ENCODE measurements at places on chromosomes 3 and 15.

GRCh38 chr15:77840991-77841775 lies 208.5 kb upstream of the LINGO1 start:
- no peak for DNase-seq

DNA sequence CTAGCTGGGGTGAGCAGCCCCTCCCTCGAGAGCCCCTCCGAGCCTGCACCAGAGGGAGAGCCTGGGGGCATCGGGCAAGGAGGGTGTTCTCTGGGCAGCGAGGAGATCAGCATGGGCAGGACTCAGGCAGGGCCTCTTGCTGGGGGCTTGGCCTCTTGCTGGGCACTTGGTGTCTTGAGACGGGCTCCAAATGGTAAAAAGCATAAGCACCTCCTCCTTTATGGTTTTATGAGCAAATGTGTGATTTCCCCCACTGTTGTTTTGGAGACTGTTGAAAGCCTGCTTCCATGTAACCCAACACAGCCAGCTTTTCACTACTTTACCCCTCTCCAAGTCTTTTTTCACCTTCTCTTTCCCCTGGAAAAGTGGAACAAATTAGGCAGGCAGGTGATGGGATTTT lies 239.3 kb downstream of the TLE3 start:
- DNase-seq: no peak

- DNase-seq: no peak
These were observed 195.3 kb downstream of the ABHD5 start for GRCh38 chr3:43885908-43886618.

DNA sequence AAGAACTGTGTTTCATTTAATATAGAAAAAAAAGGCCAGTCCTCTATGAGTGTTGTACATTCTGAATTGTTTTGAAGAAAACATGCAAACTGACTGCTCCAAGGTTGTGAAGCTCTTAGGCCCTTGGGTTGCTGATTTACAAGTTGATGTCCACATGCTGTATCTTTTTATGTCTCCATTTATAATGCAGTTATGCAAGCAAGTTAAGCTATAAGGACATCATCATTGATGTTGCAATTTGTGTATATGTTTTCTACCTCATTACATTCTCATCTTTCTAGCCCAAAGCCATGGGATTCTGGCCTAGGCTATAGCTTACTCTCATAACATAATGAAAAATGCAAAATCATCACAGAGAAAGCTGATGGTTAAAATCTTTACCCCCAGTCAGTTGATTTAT lies 245.7 kb upstream of the AGTR1 start:
- DNase-seq: no peak

DNA sequence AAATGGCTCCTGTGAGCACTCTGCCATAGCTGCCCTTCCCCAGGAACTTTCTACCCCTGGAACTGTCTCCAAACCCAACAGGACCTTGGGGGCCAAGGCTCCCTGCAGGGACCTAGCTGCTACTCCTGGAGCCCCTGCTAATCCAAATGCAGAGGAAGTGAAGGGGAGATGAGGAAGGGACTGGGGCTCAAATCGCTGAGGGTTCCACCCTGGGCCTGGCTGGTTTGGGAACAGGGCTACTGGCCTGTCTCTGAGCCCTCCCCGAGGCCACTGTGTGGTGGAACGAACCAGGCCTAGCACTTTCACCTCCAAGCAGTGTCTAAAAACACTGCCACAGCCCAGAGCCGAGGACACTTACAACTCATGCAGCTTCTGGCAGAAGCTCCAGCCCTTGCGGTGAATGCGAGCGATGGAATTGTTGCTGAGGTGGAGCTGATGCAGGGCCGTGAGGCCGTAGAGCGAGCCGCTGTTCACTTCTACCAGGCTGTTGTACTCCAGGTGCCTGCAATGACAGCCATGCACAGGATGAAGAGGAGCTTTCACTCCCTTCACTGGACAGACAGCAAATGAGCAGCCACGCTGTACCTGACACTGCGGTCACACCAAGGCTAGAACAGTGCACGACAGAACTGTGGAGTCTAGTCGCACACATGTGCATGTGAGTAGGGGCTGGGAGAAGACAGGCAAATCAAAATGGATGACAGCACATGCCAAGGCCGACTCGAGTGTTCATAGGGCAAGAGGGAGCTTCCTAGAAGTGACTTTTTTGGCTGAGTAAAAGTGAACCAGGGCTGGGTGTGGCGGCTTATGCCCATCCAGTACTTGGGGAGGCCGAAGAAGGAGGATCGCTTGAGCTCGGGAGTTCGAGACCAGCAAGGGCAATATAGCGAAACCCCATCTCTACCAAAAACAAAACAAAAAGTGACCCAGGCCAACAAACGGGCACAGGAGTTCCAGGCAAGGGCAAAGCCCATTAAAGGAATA lies 90.8 kb downstream of the LRIG1 start:
- no peak for DNase-seq

DNA sequence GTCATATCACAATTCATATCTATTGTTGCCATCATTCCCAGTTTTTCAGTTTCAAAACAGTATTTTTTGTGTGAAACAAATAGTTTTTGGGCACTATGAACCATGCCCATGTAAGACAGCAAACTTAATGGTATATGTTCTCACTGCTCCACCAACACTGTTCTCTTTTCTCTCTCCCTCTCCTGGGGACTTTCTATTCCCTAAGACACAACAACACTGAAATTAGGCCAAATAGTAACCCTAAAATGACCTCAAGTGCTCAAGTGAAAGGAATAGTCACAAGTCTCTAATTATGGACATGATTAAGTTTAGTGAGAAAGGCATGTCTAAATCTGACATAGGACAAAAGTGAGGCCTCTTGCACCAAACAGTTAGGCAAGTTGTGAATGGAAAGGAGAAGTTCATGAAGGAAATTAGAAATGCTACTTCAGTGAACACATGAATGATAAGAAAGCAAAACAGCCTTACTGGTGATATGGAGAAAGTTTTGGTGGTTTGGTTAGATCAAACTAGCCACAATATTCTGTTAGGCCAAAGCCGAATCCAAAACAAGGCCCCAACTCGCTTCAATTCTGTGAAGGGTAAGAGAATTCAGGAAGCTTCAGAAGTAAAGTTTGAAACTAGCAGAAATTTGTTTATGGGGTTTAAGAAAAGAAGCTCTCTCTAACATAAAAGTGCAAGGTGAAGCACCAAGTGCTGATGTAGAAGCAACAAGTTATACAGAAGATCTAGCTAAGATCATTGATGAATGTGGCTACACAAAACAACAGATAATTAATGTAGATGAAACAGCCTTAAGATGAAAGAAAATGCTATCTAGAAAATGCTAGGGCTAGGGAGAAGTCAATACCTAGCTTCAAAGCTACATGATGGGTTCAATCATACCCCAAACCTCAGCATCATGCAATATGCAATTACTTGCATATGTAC lies 104.2 kb downstream of the CBLB start:
- DNase-seq: no peak

DNA sequence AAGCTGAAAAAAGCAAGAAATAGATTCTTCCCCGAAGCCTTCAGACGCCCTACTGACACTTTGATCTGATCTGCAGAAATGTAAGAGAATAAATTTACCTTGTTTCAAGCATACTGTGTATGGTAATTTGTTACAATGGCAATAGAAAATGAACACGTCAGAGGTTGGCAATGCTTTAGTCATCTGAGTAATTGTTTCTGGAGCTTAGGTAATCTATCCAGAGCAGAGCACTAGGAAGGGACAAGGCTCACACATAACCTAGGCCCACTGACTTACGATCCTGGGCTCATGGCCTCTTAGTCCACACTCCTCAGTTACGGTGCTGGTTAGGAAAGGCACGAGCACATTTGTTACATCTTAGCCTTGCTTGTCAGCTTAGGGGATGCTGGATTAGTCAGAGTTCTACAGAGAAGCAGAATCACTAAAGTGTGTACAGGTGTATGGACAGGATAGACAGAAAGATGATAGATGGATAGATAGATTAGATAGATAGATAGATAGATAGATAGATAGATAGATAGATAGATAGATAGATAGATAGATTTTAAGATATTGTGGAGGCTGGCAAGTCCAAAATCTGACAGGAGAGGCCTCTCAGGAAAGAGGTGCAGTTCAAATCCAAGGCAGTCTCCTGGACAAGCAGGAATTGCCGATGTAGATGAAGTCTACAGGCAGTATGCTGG lies 46.8 kb upstream of the TBC1D23 start:
- no peak for DNase-seq

DNA sequence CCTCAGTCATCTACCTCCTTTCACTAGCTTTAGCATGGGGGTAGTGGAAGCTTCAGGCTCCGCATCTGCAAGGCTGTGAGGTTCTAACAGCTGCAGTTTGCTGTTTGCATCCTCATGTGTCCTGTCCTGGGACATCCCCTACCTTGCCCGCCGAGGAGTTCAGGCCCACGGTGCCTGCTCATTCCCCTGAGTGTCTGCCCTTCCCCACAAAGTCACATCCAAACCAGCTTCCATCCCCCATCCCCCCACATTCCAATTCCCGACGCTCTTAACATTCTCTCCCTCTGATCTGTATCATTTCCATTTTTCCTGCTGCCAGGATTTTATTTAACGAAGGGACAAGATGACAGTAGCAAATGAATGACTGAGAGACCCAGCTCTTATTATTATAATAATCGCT lies 43.8 kb downstream of the HRH1 start:
- no peak for DNase-seq

DNA sequence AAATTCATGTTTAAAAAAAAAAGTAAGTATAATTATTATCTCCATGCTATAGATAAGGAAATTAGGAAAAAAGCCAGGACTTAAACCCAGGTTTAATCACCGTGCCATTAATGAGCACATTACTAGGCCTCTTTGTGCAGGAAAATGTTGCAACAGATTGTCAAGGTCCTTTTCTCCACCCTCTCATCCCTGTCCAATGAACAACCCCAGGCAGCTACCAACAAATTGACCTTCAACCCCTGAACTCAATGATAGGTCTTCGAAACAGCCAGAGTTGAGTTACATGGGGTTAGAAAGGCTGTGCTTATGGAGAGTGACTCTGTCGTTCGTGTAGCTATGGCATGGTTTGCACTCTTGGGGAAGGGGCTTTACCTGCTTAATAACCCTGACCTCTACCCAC lies 84.2 kb upstream of the CTNNB1 start:
- no peak for DNase-seq

GRCh38 chr15:91316126-91316525 lies 216.1 kb downstream of the SV2B start:
- no peak for DNase-seq

DNA sequence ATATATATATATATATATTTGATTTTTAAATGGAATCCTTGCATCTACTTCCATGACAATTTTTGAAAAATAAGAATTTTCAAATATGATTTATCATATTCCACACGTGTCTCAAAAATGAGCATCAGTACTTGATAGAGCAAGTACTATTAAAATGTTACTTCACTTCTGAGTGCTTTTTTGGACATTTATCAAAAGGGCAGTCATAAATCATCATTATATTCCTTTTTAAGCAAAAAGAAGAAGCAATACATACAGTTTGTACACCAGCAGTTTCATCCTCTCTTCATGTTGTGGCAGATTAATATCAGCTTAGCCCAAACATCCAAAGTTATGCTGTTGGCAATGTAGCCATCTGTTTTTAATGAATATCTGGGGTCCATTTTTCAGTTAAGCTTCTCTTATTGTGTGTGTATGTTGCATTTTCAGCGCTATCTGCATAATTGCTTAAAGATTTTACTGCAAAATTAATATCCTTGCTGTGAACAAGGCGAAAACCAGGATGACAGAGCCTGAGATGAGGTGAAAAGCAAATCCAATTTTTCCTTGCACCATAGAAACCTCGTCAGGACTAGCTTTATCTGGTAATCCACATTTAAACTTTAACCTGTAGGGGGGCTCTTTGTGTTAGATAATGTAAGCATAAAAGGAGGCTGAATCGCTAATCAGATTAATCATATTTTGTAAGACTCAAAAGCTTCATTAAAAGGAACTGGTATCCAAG lies 604.9 kb upstream of the AGTR1 start:
- DNase-seq: no peak

GRCh38 chr3:141632779-141633374 lies 105.2 kb upstream of the RNF7 start:
- DNase-seq: no peak

GRCh38 chr3:52790337-52790736 lies 4.3 kb upstream of the ITIH3 start:
- no peak for DNase-seq

- peak; percentile 92 for DNase-seq
These were observed at the start of gene FMN1 for GRCh38 chr15:33194704-33195670. FMN1 (minus strand) TSS chr15:33194714; CDS start chr15:33154914, 39,800 bp downstream.

GRCh38 chr15:75832114-75832513 lies 11.1 kb upstream of the UBE2Q2 start:
- no peak for DNase-seq

GRCh38 chr3:133692759-133693158 lies 31.0 kb upstream of the TOPBP1 start:
- no peak for DNase-seq

GRCh38 chr3:74273091-74273490 lies 341.4 kb downstream of the CNTN3 start:
- no peak for DNase-seq

DNA sequence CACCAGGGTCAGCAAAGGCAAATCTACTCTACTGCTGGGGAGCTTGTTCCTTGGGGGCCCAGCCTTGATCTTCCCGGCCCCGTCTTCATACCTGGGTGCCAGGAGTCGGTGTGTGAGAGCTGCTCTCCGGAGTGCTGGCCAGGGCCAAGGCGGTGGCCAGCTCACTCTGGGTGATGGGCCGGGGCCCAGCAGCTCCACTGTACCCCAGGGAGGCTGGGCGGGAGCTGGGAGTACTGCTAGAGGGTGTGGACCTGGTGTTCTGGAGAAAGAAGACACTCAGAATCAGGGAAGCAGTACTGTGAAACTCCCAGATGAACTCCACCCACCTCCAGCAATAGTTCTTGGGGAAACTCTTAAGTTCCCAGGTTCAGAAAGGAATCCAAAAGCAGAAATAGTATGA lies 11.9 kb downstream of the UBL7 start:
- no peak for DNase-seq

GRCh38 chr3:108664266-108664665 lies 74.7 kb downstream of the DZIP3 start:
- DNase-seq: no peak

DNA sequence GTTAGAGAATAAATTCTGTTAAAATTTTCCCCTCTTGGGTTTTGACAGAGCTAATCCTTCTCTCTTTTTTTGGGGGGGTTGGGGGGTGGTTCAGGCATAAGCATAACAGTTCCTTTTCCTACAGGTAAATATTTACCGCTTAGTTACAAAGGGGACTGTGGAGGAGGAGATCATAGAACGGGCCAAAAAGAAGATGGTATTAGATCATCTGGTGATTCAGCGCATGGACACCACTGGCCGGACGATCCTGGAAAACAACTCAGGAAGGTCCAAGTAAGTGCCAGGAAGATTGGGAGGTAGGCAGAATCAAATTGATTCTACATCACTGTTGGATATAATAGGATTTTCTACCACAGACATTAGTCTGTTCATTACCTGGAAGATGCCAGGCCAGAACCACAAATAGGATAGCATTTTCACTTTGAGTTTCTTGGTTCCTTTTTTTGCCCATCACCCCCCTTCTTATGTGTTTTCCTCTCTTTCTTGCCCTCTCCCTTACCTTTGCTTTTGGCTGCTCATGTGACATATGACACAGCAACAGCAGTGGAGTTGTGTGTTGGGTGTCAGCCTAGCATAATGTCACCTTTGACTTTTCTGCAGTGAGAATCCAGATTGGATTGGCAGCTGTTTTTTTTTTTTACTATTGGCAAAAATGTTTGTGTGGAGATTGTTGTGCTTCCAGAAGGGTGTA lies 79.0 kb downstream of the CHD2 start:
- no peak for DNase-seq

Data from H1 (cell line).